ENCODE measurements at places on chromosomes 7 and 10. TPM values are rescaled to one million over a fixed set of nuclear protein-coding genes. Genes with fewer than 3 reads are reported as not detected.

The MACROH2A2 gene
- total RNA-seq: 159 TPM

The CYP26A1 gene
- 6.7 TPM for total RNA-seq

The HMX2 gene
- 0.21 TPM for total RNA-seq

The TSPAN12 gene
- 17.3 TPM for total RNA-seq

The GHRHR gene
- not detected for total RNA-seq

The DNAJC12 gene
- total RNA-seq: 3.5 TPM

The HTRA1 gene
- total RNA-seq: 12.2 TPM

The KLF14 gene
- total RNA-seq: not detected

The A1CF gene
- total RNA-seq: not detected

The CCDC186 gene
- 22.9 TPM for total RNA-seq

The LIPM gene
- total RNA-seq: not detected
